ENCODE measurements at places on chromosomes 7 and 10.

DNA sequence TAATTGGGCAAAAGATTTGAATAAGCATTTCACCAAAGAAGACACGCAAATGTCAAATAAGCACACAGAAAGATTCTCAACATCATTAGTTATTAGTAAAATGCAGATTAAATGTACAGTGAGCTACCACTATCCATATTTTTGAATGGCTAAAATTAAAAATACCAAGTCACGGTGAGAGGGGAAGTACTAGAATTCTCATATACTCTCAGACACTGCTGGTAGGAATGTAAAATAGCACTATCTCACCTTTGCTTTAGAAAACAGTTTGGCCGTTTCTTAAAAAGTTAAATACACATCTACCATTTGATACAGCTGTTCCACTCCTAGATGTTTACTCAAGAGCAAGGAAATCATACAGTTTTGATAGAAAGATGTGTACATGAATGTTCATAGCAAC lies 115.8 kb upstream of the CELF2 start:
- no peak for DNase-seq

- DNase-seq, result no peak
Observed at GRCh38 chr7:152462995-152463708, 27.3 kb upstream of the KMT2C start.

- no peak for DNase-seq
Observed at GRCh38 chr10:76973091-76974016, 664.3 kb downstream of the KCNMA1 start.

GRCh38 chr10:13441476-13441875 lies 87.3 kb downstream of the BEND7 start:
- DNase-seq, result no peak

DNA sequence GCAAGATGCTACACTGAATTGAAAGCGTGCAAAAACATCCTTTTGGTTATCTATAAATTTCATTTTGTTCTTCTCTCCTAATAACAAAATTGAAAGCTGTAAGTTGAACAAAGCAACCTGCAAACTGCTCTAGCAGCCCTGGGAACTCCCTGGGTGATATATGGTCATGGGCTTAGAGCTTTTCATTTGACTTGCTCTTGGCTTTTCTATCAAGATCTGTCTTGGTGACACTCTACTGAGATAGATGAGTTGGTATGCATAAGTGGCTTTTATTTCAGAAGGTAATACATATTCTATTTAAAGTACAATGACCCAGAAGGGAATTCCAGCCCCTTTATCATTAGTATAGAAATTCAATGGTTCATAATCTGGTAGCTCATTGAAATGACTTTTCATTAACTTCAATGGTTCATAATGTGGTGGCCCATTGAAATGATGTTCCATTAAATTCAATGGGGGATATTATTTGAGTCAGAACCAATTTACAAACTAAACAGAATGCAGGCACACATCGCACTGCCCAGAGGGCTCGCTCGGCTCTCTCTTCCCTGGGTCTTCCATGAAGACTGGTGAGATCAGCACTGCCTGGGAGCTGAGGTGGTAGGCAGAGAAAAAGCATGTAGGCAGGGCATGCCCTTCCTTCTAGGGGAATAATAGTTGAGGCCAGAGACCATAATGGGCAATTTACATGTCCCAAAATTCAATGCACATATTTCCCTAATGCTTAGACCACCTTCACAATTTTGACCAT lies 10.1 kb upstream of the KCNMA1 start:
- DNase-seq, result no peak

- no peak for DNase-seq
Observed at GRCh38 chr10:51342381-51342780, 268.1 kb downstream of the PRKG1 start.

DNA sequence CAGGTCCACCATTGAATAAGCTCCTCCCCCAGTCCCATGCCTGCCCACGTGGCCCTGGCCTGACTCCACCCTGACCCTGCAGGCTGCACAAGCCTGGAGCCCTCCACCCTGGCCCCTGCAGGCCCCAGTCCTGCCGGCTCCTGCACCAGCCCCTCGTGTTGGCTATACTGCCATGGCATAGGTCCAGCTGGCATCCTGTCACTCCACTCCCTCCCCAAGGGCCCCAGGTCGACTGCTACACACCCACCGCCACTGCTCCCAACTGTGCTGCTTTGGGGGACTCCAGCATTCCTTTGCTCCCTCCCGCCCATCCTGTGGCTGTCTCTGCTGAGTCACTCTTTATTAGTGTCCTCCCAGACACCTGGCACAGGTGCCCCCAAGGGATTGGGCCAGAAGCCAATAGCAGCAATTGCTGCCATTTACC lies 32.4 kb upstream of the HSPA12A start:
- DNase-seq, result no peak

DNA sequence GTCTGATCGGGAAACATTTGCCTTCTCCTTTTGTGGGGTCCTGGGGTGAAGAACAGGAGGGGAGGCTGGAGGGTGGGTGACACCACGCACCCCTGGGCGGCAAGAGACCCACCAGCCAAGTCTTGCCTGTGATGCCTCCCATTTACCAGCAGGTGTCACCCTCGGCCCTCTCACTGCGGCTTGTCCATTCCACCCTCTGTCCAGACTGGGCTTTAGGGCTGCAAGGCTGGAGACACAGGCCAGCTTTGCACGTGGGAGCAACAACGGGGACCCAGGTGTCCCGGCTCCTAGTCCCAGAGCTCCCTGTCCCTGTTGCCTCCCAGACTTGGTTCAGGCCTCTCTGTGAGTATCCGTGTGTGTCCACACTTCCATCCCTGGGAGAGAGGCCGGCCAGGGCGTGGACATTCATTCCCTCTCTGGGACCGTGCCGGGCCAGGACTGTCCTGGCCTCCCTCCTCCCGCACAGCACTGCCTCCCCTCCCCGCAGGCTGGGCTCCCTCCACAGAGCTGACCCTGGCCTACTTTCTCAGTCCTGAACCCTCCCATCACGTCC lies 36.2 kb upstream of the GTF2IRD1 start:
- peak; percentile 33 for DNase-seq

GRCh38 chr10:91758303-91759146 lies 39.7 kb upstream of the TNKS2 start:
- no peak for DNase-seq

DNA sequence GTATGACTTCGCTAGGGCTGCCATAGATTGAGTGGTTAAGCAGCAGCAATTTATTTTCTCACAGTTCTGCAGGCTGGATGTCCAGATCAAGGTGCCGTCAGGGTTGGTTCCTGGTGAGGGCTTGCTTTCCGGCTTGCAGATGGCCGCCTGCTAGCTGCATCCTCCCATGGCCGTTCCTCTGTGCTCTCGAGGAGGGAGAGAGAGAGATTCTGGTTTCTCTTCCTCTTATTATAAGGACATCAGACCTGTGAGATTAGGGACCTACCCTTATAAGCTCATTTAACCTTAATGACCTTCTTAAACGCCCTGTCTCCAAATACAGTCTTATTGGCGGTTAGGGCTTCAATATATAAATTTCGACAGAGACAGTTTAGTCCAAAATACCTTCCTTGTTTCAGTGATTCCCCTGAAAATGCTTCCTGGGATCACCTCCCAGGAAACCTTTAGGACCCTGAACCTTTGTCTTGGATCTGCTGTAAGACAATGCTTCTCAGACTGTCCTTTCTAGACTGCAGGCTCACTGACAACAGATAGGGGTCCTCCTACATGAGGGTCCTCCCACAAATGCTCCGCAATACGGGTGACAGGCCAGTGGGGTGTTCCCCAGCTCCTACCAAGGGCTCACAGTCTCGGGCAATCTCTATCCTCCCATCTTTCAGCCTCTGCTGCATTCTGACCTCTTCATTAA lies 82.5 kb upstream of the BAIAP2L1 start:
- no peak for DNase-seq

- DNase-seq, result peak; percentile 3
Observed at GRCh38 chr7:25098096-25099046, 26.7 kb downstream of the CYCS start.

- no peak for DNase-seq
Observed at GRCh38 chr7:78063758-78064157, 265.2 kb downstream of the PHTF2 start.

DNA sequence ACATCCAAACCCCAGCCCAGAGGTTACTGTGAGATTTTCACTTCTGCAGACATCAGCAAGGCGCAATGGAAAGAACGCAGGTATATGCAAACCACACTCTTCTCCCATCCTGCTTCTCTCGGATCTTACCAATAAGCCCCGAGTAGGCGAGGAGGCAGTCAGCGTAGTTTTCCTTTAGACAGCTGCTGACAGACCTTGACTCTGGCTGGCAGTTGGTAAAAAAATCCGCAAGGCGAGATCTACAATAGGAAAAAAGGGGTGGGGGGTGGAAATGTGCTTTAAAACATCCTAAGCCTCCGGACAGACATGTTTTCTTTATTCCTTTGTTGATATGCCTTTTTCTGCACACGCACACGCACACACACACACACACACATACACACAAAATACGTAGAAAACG lies 176.5 kb downstream of the GFRA1 start:
- no peak for DNase-seq

DNA sequence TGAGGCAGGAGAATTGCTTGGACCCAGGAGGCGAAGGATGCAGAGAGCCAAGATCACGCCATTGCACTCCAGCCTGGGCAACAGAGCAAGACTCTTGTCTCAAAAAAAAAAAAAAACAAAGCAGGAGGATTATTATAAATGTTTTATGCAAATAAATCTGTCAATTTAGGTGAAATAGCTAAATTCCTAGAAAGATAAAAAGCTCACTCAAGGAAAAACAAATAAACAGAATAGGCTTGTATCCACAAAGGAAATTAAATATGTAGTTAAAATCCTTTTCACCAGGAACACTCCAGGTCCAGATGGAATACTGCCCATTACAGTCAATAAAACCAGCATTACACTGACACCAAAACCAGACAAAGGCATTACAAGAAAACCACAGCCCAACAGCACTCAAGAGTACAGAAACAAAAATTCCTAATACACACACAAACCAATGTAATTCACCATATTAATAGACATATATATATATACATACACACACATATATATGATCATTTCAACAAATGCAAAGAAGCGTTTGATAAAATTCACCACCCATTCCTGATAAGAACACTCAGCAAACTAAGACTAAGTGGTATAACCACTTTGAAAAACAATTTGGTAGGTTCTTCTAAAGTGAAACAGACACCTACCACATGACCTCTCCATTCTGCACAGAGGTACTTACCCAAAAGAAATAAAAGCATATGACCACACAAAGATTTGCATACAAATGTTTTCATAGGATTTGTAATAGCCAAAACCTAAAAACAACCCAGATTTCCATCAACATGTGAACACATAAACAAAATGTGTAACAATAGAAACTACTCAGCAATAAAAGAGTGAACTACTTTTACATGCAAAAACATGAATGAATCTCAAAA lies 38.8 kb downstream of the ABI1 start:
- no peak for DNase-seq

- no peak for DNase-seq
Observed at GRCh38 chr7:94133460-94133859, 129.3 kb upstream of the BET1 start.

DNA sequence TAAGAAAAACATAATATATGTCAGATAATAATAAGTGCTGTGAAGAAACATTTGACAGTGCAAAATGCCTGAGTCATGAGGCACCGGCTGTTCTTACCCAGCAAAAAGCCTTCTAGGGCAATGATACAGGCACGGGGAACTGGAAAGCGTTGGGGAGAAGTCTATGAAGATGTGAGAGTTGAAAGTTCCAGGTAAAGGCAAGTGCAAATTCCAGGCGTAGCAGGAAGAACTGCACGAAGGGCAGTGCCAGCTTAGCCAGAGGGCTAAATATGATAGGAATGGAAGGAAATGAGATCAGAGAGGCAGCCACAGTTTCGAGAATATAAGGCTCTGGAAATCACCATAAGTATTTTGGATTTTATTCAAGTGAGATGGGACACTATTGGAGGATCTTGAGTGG lies 87.0 kb downstream of the IPMK start:
- no peak for DNase-seq

DNA sequence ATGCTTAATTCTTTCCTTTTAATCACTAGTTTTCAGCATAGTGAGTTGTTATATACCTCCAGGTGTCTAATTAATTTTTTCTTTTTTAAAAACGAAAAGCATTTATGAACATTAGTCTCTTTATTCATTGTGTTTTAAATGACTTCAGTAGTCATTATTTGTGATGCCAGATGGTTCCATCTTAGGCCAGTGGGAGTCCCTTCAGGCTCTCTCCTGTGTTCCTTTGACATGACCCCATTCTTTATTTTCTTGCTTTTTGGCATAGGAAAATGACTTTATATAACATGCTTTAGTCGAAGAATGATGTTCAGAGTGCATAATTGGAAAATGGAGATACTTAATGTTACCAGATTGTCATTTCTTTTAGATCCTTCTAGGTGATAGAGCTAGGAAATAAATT lies 24.4 kb downstream of the MKLN1 start:
- DNase-seq, result no peak

GRCh38 chr10:63708421-63708820 lies 187.2 kb downstream of the REEP3 start:
- no peak for DNase-seq

GRCh38 chr7:86748843-86749719 lies 105.4 kb downstream of the GRM3 start:
- no peak for DNase-seq

GRCh38 chr10:127020260-127020659 lies 115.0 kb downstream of the DOCK1 start:
- DNase-seq, result no peak

DNA sequence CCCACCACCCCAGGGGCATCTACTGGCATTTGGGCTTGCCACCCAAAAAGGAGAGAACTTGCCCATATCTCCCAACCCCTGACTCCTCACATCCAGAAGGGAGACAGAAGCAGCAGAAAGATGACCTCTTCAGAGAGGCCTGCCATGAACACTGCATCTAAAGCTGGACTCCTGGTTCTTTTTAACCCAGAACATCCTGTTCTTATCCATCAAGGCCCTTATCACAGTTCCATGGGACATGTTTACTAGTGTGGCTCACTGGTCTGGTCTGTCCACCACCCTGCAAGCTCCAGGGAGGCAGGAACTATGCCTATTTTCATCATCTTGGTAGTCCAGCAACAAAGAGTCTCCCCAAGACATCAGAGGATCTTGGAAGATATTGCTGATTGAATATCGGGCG lies 114.9 kb upstream of the PDLIM1 start:
- DNase-seq, result no peak

DNA sequence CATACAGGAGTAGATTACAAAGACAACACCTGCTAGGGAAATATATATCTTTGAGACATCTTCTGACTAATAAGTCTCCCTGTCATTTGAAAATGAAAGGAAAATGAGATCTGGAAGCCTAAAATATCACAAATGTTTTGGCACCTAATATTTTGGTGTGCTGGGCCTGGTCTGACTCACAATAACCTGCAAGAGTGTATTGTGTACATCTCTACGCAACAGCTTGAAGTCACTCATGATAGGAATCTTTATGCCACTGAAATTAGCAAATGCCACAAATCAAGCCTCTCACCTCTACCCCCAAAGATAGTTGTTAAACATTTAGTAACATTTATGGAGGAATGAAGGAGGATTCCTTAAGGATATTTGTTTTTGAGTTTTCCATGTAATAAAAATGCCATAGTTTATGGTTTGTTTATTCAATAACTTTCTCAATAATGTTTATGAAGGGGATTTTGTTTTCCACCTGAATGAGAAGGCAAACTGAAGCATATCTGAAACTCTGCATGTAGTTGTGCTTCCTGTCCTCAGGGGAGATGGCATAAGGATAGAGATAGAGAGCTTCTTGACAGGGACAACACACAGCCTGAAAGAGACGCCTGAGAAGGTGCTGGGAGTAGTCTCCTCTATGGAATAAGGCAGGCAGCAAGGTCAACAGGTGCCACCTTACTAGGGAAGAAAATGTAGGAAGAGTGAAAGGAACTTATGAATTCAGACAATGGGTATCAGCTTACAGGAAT lies 197.4 kb downstream of the AHR start:
- no peak for DNase-seq

Measured in substantia nigra (tissue), 51 donors.